NCI-H1092 treated with DMSO at 0.1 percent for 48 hours (cell line): ENCODE measurements at places on chromosomes 5 and 9.

- DNase-seq = peak; percentile 57
These were observed 1.7 kb upstream of the NTMT1 start for GRCh38 chr9:129624168-129624759.

- DNase-seq = no peak
These were observed 33.0 kb downstream of the PPARGC1B start for GRCh38 chr5:149762958-149763630.

- DNase-seq = no peak
These were observed 4.6 kb downstream of the EFNA5 start for GRCh38 chr5:107666051-107666655.

GRCh38 chr5:94505327-94506068, 112.9 kb downstream of the KIAA0825 start:
- no peak for DNase-seq

DNA sequence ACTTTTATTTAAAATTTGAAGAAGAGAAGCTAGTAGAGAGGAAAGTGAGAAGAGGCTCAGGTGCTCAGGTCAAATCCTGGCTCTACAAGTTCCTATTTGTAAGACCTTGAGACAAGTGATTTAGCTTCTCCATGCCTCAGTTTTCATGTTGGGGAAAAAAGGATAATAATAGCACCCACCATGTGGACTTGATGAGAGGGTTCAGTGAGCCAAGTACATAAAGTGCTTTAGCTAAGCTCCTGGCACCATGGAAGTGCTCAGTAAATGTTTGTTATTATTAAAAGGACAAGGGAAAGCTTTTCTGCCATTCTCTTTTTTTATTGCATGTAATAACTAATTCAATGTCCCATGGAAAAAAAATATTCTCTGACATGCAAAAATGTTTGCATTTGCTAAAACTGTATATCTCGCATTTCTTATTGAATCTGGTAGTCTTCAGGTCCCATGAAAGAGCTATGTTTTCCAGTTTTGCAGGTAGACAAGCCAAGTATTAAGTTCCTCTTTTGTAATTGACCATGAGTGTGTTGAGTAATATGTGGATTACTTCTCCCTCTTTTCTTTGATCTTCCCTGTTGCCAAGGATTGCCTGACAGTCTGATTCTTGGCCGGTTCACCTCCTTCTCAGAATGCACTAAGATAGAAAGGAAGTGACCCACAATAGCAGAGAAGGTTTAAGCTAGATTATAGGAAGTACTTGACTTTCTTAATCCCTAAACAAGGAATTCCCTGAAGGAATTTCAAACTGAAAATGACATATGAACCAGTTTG, 45.6 kb upstream of the TRIM32 start:
- DNase-seq = no peak

DNA sequence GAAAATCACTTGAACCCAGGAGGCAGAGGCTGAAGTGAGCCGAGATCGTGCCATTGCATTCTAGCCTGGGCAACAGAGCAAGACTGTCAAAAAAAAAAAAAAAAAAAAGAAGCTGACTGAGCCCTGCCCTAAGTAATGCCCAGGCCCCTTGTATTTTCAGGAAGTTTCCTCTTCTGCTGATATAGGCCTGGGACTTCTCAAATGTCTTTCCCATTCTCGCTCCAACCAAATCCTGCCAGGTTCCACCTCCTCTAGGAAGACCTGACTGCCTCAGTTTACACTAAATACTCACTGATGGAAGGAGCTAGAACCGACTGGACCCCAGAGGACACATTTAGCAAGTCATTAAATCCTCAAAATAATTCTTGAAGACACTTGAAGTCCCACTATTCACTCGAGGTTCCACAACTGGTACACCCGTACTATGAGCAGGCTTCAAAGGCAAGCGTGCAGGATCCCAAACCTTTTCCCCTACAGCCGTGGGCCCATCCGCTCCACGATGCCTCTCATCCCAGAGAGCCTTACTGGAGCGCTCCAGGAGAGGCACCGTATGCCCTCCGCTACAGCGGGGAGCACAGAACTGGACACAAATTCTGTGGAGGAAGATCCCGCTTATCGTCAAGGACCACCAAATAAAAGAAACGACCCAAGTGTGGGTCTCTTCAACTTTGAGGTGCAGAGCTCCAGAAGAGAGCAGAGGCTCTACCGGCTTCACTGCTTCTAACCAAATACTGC, 676 bp downstream of the NOL6 start:
- no peak for DNase-seq

DNA sequence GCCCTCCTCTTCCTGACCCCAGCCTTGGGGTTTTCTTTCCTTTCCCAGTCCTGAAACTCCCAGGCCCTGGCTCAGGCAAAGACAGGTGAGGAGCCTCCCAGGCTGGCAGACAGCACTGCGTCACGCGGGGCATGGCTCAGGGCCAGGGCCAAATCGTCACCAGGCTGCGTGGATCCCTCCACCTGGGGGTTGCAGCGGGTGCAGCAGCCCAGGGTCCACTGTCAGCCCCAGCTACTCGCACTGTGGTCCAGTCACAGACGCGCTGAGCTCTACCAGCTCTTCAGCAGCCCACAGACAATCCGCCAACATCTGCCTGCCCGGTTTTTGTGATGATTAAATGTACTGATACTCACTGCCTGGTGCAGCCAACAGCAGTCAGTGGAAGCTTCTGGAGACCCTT, 12.1 kb downstream of the FAM78A start:
- DNase-seq = no peak

DNA sequence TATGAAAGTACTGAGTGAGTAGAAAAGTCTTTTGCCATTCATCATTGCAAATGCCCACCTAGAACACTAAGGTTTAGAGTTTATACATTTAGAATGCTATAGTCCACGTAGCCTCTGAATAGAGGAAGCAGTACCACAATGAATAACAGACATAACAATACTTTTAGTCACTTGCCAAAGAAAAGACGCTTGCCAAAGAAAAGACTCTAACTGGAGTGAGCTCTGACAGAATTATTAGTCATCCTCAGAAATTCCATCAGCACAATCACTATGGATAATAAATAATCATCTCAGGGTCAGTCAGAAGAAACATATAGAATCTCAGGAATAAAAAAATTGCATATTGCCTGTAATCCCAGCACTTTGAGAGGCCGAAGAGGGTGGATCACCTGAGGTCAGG, 168.5 kb upstream of the TARS1 start:
- no peak for DNase-seq

DNA sequence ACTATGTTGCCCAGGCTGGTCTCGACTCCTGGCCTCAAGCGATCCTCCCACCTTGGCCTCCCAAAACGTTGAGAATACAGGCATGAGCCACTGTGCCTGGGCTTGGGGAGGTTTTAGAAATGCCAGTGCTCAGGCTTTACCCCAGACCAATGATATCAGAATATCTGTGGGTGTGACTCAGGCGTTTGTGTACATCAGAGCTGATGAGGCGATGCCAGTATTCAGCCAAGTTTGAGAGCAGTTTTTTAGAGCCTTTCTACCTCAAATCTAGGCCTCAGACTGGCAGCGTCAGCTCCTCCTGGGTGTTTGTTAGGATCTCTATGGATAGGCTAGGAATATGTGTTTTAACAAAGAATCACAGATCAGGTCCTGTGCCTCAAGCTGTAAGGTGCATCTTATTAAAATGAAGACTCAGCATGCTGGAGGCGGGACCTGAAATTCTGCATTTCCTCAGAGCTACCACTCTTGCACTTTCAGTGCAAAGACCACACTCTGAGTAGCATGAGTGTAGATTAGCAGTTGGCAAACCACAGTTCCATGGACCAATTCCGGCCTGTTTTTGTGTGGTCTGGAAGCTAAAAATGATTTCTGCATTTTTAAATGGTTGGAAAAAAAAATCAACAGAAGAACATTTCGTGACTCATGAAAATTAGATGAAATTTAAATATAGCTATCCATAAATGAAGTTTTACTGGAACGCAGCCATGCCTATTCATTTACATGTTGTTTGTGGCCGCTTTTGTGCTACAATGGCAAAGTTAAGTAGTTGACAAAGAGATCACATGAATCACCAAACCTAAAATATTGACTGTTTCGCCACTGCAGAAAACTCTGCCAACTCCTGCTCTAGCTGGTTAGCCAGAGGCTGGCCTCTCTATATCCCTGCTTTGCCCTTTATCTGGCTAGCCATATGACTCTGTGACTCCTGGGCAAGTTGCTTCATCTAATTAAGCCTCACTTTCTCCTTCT, 92.2 kb downstream of the KLF4 start:
- DNase-seq = no peak

GRCh38 chr5:82325155-82325554, 47.0 kb upstream of the RPS23 start:
- no peak for DNase-seq

DNA sequence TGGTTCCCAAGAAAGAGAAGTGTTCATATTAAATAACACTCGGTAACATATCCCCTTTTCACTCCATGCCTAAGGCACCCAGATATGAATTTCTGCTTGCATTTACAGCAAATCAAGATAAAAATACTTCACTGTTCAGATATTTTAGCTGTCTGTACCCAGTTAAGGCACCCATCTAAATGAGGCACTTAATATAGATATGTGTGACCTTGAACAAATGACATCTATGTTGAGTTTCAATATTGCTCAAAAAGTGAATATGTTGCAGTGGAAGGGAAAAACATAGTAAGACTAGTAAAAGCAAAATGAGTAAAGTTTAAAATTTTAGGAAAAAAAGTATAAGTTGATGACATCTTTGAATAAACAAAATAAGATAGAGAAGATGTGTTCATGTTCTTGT, 32.4 kb upstream of the SPDL1 start:
- no peak for DNase-seq

GRCh38 chr5:149129181-149129580, 12.1 kb upstream of the ABLIM3 start:
- no peak for DNase-seq

DNA sequence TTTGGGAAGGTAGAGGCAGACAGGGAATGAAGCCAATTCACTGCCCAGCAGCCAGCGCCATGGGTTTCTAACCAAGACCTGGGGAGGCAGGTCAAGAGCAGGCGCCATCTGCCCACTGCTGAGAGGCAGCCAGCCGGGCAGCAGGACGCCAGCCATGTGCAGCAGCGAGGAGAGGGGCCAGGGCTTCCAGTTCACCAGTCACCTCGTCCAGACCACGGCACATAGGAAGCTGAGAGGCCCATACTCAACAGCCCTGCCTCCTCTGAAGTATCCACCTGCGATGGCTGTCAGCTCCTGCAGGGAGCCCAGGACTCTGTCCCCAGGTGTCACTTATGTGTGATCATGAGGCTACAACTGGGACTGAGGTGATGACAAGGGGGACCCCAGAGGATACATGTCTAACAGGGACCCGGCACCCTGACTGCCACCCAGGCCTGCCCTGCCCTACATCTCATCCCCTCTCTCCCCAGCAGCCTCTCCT, 30.1 kb downstream of the IPPK start:
- DNase-seq = no peak

- DNase-seq = no peak
These were observed 21.3 kb downstream of the HMCN2 start for GRCh38 chr9:130286781-130287428.

DNA sequence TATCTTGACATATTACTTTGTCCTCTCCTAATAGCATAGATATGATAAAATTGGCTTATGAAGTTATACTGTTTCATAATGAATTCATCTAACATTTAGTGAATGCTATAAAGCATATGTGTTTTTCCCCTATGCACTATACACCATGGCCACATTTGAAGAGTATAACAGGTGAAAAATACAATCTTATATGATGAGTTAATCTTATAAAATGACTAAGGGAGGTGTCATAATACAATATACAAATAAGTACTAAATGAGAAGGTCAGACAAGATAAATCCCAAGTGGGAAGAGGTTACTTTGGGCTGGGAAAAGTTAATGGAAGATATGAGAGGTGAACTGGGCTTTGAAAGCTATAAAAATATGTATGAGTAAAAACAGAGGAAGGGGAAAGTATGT, 174.4 kb downstream of the PCSK1 start:
- DNase-seq = no peak

- DNase-seq = no peak
These were observed 192.1 kb upstream of the RGMB start for GRCh38 chr5:98581112-98581997.

DNA sequence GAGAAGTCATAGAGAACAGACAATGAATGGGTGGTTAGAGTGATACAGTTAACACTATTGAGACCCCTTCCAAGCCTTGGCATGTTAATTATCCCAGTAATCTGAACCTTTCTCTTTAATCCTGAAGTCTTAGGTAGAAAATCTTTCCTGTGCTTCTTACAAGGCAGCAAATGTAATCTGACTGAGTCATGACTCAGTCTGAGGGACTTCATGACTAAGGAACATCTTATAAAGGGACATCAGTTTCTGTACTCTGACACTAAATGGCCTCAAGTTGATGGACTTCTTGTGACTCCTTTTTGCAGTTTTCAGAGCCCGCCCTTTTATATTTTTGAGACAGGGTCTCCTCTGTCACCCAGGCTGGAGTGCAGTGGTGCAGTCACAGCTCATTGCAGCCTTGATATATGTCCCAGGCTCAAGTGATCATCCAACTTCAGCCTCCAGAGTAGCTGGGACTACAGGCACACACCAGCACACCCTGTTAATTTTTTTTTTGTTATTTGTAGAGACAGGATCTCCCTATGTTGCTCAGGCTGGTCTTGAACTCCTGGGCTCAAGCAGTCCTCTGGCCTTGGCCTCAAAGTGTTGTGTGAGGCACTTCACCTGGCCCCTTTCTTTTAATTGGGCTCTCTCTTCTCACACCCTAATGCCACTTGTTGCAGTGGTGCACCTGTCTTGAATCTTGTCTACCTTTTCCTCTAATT, 9.5 kb downstream of the EXOSC3 start:
- no peak for DNase-seq

GRCh38 chr5:131536850-131537448, 98.1 kb downstream of the RAPGEF6 start:
- no peak for DNase-seq

DNA sequence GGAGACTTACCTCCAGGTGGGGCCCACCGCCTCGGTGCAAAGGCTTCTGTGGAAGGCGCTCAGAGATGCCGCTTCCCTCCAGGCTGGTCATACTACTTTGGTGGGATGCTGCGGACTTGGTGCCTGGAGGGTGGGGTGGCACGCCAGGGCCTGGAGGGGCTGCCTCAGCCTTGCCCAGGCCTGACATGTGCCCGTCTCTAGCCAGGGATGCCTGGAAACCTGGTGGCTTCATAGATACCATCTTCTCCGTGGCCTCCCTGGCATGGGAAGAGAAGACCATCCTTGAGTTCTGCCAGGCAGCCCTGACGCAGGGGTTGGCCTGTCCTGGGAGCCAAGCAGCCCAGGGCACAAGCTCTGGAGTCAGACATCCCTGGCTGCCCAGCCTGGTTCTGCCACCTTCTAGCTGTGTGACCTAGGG, 28.3 kb downstream of the ORM2 start:
- DNase-seq = no peak

- DNase-seq = no peak
These were observed 204.0 kb downstream of the FSTL4 start for GRCh38 chr5:133408322-133408721.

DNA sequence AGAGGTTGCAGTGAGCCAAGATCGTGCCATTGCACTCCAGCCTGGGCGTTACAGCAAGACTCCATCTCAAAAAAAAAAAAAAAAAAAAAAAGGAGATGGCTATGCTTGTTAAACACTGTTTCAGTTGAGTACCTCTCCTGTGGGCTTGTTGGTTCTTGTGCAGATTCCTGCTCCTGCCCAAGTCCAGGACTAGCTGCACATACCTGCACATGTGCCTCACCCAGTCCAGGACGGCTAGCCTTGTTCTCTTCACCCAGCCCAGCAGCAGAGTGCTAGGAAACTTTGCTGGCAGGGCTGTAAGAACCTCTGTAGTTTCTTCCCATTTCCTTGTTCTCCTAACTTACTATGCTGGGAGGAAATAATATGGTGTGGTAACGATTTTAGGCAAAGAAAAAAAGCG, 234.1 kb upstream of the DMRT1 start:
- DNase-seq = no peak

GRCh38 chr9:75810063-75810462, 80.4 kb upstream of the PCSK5 start:
- no peak for DNase-seq

GRCh38 chr5:177455661-177456590, 9.3 kb downstream of the PRR7 start:
- DNase-seq = peak; percentile 75
